Cortex of kidney (tissue), 1 donor: ENCODE measurements at places on chromosomes 1 and 21.

DNA sequence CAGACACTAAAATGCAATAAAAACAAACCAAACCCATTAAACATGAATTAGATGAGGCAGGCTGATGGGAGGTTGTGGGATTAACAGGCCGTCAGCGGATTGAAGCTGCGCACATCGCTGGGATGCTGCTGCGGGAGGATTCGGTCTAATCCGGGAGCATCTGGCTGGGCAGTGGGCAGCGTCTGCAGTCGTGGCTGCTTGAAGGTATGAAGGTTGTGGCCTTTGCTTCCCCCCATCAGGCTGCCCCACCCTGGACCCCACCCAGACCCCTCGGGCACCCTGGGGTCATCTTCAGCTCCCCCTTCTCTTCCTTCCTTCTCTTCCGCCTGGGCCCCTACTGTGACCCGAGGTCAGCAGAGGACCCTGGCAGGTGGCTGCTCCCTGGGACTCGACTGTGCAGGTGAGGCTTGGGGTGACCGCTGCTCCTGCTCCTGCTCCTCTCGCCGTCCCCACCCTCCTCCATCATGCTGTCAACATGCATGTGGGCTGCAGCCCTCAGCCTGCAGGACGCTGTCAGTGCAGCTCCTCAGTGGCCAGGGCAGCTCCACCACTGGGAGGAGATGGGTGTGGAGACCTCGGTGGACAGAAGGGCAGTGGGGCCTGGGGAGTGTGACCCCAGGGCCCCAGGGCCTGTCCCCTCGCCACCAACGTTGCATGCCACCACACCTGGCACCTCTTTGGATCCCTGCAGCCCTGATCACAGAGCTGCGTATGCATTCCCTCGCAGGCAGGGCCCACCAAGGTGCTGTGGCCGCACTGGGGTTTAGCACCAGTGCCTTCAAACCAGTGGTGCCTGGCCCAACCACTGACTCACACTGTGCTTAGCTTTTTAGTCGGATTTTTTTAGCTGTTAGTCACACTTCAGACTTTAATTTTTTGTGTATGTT is 112.2 kb upstream of the COL6A1 start:
- no peak for DNase-seq

GRCh38 chr1:21295002-21295401 is 4.7 kb upstream of the ECE1 start:
- DNase-seq: no peak

DNA sequence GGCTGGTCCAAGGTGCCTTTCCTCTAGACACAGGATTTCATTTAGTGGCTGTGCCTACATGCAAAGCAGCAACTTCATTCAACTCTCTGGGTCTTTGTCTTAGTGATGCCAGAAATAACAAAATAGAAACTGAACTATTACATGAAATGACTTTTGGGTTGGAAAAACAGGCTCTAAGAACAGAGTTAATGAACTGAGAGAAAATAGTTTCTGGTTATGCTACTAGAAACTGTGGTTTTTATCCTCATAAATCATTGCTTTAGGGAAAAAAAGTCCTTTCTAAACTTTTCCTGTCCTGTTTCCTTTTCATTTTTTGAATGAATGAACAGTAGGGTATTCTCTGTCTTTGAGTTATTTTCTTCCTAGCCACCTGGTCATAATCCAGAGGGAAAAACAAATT is 424.0 kb downstream of the KIF26B start:
- DNase-seq: no peak

DNA sequence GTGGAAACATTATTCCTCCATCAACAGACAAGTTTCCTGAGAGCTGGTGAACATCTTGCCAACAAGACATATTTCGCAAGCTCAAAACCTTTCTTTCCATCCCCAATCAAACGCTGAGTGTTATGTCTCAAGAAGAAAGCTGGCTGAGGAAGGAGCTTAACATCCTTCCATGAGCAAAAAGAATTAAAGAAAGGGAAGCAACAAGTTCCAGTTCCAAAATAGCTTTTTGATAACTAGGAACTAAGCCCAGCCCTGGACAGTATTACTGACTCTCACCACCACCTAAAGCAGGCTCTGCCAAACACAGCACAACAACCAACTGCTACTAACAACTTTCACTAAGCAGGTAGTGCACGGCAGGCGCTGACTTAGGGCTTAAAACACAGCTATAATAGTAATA is 50.2 kb downstream of the CAPZB start:
- no peak for DNase-seq

DNA sequence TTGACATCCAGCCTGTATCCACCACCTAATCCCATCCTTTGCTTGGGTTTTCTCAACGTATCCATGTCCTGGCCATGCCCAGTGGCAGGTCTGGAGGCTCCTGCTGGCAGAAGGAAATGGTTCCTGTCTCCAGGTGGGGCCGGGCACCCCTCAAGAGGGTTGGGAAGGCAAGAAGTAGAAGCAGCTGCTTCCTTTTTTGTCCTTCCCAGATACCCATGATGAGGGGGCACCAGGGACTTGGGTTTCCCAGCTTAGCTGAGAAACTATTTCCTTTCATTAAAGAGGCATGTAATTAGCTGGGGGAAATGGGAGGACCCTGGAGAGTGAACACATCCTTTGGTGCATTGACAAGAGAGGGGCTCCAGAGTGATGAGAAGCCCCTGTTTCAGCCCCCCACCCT is 21.1 kb upstream of the SLC45A3 start:
- DNase-seq: no peak

DNA sequence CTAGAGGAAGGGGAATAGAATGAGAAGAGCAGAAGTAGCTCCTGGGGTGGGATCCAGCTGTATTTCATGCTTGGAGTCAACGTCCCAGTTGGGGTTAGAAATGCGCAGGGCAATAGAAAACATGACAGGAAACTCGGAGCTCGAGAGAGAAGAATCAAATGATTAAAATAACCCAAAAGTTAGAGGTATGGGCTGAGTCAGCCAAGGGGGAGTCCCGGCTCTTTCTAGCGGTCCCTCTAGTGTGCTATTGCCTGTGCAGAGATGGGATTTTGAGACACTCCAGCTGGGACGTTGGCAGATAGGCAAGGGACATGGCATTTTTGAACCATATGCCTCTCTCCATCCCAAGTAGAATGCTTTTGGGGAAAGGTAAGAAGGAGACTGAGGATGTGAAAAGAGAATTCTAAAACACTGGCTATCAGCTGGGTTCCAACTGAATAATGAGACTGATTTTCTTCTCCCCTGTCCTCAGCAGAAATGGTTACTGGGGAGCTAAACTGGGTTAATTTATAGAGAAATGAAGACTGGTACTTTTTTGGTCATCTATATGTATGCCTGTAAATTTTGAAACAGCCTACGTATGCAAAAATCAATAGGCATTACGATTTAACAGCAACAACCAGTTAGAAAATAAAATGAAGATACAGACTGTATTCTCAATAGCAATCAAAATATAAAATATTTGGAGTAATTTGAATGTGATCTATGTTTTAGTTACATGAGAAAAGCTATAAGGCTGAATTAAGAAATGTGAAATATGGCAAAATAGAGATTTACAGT is 7.0 kb upstream of the VPS26C start:
- DNase-seq: no peak
